Lower leg skin (tissue), 4 donors: ENCODE measurements at places on chromosomes 6 and 20. TPM values are rescaled to one million over a fixed set of nuclear protein-coding genes. Genes with fewer than 3 reads are reported as not detected.

Gene MTFR2
- not detected for total RNA-seq

Gene TRIM31
- not detected for total RNA-seq

Gene ZSCAN23
- 0.65 TPM for total RNA-seq

Gene RAB44
- 0.23 TPM for total RNA-seq

GRCh38 chr20:4661191-4661590 lies 60.5 kb upstream of the PRND start:
- no peak for DNase-seq

DNA sequence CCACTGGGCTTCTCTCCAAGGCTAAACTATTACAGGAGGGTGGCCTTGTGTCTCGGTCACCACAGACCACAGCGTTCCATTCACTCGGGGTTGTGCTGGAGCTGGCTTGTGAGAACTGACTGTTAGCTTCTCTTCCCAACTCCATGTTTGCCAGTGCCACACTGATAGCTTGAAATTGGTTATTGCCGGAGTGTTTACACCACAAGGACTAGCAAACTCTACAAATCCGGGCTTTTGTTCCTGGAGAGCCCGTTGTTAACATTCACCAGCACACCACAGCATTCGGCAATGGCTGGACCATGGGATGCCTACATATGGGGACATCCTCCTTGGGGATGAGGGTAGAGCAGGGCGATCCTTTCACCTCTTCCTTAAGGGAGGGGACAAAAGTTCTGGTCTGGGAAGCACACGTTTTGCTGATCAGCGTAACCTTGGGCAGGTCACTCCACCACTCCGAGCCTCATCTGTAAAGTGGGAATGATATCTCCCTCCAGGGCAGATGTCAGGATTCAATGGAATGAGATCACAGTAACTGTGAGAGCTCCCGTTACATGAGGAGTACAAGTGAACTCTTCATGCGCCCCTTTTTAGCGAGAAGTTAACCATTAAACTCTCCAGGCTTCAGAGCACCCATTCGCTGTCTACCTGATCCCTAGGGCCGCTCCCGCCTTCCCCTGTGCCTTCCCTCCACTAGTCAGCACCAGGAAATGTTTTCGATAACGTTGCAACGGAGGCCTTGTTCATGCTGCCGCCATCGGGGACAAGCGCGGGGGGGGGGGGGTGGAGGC lies 41.7 kb upstream of the TTPAL start:
- no peak for DNase-seq

GRCh38 chr6:108350528-108350927 lies 55.7 kb downstream of the AFG1L start:
- no peak for DNase-seq

GRCh38 chr6:137473598-137473997 lies 20.6 kb downstream of the OLIG3 start:
- no peak for DNase-seq
